ENCODE measurements at places on chromosomes 5 and 9.
A peak's percentile ranks its signal among the peaks of the same experiment; 100 is the strongest.

DNA sequence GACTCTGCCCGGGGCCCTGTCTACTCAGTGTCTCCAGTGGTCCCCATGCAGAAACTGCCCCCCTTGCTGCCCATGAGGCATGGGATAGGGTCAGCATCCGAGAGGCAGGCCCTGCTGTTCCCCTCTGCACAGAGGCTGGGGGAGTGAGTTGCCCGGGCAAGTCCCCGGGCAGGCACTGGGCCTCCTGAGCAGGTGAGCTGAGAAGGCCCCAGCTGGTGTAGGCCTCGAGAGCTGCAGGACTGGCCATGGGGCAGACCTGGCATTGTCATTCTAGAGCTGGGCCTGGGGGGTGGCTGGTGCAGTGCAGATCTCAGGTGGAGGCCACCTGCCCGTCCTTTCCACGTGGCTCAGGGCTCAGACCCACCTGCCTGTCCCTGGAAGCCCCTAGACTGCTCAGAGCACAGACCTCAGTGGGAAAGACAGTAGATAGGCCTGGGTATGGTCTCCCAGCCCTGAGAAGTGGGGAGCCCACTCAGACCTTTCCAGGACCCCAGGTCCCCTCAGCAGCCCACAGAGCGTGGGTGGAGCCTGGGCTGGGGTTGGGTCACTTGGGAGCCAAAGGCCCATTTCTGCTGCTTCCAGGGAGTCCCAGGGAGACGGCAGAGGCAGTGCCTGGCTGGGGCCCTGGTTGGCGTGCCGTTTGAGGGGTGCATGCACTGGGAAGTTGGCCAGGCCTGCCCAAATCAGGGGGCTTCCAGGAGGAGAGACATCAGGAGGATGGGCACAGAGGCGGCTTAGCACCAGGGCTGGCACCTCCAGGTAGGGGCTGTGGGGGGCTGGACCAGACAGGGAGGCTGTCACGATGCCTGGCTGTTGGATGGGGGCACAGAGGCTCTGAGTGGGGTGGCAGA is 4.8 kb upstream of the NOTCH1 start:
- peak; percentile 22 for DNase-seq

- DNase-seq: no peak
Observed at GRCh38 chr9:123893831-123894460, 36.0 kb downstream of the DENND1A start.

DNA sequence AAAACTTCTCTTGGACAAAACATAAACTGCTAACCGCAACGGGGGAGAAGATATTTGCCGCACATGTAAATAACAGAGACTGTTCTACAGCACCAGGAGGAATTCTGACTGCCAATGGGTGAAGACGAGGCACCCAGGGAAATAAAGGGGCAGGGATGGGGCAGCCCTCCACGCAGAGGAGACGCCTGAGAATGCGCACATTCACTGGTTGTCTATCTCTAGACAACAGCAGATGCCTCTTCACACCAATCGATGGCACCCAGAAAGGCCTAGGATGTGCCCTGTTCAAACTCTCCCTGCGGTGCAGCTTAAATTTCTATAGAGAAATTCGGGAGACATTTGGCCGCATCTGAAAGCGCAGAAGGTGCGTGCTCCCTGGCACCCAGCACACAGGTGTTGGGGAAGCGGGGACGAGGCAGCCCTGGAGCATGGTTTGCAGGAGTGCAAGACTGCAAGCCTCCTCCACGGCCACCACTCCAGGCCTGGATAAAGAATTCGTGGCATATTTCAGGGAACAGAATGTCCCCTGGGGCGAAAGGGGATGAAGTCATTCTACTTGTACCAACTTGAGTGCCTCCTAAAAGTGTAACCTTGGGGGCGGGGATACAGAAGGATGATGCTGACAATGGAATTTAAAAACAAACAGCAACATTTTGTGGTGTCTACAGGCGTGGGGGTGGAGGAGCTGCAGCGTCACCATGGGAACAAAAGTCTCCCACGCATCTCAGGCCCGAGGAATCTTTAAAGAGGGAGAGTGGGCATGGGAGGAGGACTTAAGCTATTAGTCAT is 6.3 kb upstream of the IRX2 start:
- DNase-seq: no peak

DNA sequence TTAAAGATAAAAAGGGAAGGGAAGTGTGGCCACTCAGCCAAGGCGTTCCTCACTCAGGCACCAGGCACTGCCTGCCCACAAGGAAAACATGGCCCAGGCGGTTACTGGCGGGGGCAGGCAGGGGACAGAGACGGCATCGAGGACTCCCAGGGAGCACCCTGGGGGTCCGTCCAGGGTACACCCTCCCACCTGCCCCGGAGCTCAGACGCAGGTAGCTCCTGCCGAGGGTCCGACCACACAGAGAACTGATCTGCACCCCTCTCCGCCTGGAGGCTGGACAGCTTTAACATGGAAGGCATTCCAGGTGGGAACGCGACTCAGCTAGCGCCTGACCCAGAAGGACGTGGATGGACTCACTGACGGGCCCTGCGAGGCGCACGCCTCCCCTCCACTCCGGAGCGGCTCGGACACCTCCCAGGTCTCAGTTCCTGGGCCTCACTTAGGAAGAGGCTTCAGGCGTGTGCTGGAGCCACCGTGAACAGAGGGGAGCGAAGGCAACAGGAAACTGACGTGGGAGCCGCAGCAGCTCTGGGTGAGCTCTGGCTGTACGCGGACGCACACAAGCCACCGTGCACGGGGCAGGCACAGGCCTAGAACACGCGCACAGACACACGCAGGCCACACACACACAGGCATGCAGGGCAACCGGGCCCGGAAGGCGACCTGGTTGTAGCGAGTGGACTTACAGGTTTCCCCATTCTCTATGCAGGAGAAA is 47.5 kb downstream of the NKD2 start:
- DNase-seq: no peak

DNA sequence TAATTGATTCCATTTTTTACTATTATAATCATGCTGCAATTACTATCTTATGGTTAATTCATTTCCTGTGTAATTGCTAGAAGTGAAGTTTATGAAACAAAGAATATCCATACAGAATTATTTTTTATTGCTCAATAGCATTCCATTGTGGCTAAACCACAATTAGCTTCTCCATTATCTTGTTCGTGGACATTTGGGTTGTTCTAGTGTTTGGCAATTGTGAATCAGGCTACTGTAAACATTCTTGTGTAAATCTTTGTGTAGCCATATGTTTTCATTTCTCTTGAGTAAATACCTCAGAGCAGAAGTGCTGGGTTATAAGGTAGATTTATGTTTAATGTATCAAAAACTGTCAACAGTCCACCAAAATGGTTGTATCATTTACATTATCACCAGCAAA is 341.1 kb downstream of the MAT2B start:
- DNase-seq: no peak

GRCh38 chr9:22211588-22212360 is 202.7 kb upstream of the CDKN2B start:
- DNase-seq: no peak

Data from heart right ventricle (tissue), 16 donors.